H4 (cell line): ENCODE measurements at places on chromosomes 2 and 18. TPM values are rescaled to one million over a fixed set of nuclear protein-coding genes. Genes with fewer than 3 reads are reported as not detected.

- no peak for DNase-seq
Measured at GRCh38 chr2:155424518-155424917, 726.0 kb downstream of the KCNJ3 start.

DNA sequence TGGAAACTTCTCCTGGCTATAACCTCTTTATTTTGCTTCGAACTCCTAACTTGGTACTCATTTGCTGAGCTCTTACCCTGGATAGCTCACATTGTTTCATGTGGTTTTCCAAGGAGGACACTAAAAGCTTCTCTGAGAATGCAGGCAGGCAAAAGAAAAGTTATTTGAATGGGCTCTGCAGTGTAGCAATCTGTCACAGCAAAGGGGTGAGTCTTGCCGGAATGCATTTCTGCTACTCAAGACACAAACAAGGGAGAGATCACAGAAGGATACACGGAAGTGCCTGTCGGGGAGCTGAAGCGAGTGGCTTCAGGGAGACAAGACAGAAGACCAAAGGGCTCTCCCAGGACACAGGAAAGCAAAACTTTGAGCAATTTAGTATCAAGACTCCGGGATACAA, 265.4 kb downstream of the SS18 start:
- no peak for DNase-seq

GRCh38 chr2:233912691-233913423, 4.3 kb upstream of the TRPM8 start:
- DNase-seq: no peak

DNA sequence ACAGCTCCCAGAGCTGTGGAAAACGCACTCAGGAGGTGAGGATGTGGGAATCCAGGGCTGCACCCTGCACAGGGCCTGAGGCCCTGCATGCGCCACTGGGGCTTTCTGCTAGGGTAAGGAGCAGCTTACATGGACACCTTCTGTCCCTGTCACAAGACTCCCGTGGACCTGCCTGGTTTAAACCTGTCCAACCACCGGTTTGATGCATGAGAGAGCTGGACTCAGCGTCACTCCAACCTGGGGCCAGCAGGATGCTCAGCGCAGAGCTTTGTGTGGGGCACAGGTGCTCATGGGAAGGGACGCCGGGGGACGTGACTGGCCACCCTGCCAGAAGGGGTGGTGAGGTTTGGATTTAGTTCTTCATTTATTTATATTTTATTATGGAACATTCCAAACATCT, 24.2 kb downstream of the SNORC start:
- DNase-seq: no peak

DNA sequence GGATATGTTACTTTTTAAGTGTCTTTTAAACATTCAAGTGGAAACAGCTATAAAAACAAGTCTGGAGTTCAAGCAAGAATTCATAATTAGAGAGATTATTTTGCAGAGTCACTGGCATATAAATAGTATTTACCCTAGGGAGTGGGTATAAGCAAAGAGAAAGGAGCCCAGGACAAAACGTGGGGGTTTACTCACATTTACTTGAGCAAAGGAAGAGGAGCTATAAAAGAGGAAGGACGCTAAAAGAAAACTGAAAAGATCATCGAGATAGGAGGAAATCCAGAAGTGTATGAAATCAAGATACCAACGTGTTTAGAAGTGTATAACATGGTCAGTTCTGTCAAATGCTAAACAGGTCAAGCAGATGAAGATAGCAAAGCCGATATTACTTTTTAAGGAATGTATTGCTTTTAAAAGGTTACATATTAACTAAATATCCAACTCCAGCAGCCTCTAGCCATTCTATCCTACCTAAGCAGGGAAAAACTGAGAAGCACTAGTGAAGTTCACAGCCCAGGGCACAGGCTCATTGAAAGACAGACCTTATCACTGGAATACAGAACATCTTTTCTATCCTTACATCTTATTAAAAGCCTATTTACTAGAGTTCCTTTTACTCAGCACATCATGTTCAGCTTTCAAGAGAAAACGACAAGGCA, 8.6 kb downstream of the KANSL1L start:
- DNase-seq: no peak

- no peak for DNase-seq
Measured at GRCh38 chr2:72896446-72896845, 9.2 kb downstream of the SPR start.

DNA sequence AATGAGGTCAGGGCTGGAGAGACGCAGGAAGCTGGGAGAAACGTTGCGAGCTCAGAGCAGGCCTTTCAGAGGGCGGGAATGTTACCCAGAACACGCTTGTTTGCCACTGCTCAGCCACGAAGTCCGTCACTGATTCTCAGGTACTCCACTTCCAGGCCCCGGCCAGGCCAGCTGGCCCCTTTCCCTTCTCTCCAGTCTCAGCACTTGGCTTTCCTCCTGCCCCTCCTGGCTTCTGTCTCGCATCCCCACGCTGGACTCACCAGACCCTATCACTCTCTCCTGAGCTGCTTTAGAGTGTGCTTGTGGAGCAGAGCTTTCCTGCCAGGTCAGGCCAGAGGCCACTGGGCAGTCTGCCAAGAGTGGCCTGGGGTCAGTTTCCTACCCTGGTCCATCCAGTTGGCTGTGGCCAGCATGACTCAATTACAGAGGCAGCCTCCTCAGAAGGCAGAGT, 151.4 kb downstream of the TWIST2 start:
- no peak for DNase-seq

DNA sequence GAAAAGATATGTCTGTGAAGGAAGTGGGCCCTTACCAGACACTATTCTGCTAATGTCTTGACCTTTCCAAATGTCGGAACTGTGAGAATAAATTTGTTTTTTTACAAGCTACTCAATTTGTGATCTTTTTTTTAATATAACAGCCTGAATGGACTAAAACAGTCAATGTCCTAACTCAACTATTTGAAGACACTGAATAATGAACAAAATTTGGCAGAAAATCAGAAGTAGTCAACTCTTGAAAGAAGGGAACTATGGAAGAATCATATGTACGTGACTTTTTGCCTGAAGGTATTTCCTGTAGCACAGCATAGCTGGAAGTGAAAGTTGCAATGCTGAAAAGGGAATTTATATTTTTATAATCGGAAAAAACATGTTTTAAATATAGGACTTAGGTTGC, 351.8 kb upstream of the TFPI start:
- no peak for DNase-seq

GRCh38 chr18:911025-911424, 6.4 kb downstream of the ADCYAP1 start:
- DNase-seq: no peak

DNA sequence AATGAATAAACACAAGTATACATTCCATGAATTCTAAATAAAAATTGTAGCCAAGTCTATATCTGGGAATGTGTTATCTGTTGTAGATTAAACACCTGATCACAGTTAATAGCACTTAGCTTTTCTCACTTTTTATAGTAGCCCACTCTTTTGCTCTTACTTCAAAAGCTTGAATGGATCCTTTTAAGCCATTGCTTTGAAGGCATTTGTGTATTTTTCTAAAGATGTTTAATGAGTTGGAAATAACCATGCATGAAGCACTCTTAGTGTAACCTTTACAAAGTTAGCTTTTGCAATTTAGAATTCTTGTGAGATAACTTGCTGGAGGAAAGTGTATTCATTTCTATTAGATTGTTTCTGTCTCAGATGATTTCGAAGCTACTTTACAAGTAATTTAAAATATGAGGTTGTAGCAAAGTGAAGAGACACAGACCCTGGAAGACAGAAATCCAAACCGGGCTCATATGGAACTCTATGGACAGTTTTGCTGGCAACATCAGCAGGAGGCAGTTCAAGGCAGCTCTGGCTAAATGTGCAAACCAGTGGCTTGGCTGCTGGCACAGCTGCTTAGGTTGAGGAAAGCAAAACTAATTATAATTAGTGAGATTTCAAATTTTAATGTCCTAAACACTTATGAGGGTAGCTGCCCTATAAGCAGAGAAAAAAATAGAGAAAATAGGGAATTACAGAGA, 469.8 kb upstream of the ZEB2 start:
- no peak for DNase-seq

DNA sequence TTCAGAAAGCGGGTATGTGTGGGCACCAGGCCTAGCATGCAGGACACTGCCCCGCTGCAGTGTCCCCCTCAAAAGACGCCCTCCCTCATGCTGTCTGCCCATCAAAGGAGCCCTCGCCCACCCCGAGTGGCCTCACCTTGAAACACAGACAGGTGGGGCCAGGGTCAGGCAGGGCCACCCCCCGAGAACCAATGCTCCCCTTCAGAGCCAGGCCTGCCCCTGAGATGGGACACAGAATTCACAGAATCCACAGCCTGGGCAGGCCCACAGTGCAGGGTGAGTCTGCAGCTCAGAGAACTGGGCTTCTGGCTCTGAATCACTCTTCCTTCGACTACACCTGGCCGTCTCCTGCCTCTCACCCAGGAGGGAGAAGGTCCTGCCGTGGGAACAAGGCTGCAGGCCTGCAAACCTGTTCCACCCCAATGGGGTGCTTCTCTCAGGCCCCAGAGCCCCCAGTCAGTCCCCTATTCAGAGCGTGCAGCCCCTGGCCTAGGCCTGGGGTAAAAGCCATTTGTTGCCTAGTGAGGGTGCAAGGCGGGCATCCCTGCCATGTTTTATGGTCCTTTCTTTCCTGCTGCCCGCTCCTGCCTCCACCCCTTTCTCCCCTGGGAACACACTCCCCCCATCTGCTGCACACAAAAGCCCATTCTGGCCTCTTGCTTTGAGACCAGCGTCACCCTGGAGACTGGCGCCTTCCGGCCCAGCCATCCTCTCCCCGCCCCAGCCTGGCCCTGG, 11.3 kb upstream of the ARHGEF4 start:
- DNase-seq: no peak

- no peak for DNase-seq
Measured at GRCh38 chr2:16973586-16974286, 308.1 kb upstream of the CYRIA start.

GRCh38 chr2:178796079-178796677, 11.0 kb downstream of the TTN start:
- no peak for DNase-seq

GRCh38 chr2:77862120-77862519, 339.9 kb upstream of the LRRTM4 start:
- DNase-seq: no peak

- DNase-seq: no peak
Measured at GRCh38 chr18:3356614-3357013, 93.4 kb upstream of the TGIF1 start.

DNA sequence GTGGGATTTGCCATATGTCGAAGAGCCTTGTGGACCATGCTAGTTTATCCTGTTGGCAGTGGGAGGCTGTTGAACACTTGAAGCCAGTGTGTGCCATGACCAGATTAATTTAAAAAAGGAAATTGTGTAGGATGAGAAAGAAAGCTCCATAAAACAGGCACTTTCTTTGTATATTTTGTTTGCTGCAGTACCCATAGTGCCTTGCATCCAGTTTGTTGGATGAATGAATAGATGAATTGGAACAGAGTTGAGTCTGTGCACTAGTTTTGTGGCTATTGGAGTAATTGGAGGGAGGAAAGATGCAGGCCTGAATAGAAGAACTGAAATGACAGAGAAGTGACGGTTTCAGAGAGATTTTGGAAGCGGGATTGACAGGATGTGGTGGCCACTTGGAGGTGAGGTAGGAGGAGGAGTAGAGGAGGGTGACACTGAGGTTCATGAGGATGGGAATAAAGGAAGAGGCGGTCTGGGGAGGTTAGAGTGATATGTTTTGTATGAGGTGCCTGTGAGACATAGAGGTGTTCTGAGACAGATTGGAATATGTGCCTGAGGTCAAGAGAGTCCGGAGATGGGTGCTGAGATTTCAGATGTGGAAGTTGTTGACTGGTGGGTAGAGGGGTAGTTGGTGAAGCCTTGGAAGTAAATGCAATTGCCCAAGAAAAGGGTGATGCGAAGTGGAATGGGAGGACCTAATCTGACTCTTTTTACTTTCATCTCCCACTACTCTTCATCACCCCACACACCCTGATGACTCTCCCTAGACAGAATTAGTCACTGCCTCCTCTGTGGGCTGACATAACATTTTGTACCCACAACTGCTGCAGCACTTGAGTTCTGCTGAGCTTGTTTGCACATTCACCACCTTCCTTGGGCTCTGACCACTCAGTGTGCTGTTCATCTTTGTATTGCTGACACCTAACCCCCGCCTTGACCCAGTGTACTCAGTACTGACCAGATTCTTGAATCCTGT, 5.1 kb downstream of the DGUOK start:
- no peak for DNase-seq

- no peak for DNase-seq
Measured at GRCh38 chr2:129481306-129482219, 497.9 kb upstream of the RAB6C start.

GRCh38 chr2:181268174-181268867, 188.9 kb upstream of the ITGA4 start:
- DNase-seq: no peak

DNA sequence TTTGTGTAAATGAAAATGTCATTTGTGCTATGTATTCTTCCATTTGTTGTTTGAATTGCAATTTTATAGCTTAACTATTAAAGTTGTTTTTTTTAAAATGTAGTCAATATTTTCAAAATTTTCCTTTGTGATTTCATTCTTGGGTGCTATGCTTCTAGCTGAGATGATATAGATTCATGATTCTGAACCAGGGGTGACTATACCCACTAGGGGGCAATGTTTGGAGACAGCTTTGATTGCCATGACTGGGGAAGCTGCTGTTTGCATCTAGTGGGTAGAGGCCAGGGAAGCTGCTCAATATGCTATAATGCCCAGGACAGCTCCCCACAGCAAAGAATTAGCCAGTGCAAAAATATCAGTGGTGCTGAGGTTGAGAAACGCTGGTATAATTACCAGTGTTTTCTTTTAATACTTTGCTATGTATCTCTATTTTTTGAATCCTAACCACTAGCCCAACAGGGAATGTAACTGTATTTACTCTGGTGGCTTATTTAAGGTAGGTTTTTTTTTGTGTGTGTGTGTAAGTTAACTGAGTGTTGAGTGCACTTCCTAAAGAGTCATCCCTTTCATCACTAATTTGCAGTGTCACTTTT, 99.7 kb downstream of the MEP1B start:
- DNase-seq: peak; percentile 48

Gene FAM98A
- total RNA-seq: 4.6 and 43.4 TPM in 2 replicates

Gene NEU2
- total RNA-seq: not detected in 2 replicates

Gene TSHZ1
- total RNA-seq: 4.8 and 8.9 TPM in 2 replicates

Gene CHAC2
- 36.1 and 37.0 TPM in 2 replicates for total RNA-seq

Gene PLCL1
- total RNA-seq: 0.19 and 0.31 TPM in 2 replicates

Gene PID1
- 2.0 and 2.5 TPM in 2 replicates for total RNA-seq

Gene LYPD6B
- total RNA-seq: 112 and 133 TPM in 2 replicates

Gene SLC4A3
- 2.3 and 2.9 TPM in 2 replicates for total RNA-seq

Gene SCN7A
- total RNA-seq: not detected in 2 replicates

Gene SERPINB11
- total RNA-seq: not detected in 2 replicates

Gene EGR4
- not detected in 2 replicates for total RNA-seq

Gene OTOS
- total RNA-seq: not detected in 2 replicates

Gene FN1
- 246 and 270 TPM in 2 replicates for total RNA-seq
